Smooth muscle cell of the pulmonary artery (primary cell): ENCODE measurements at places on chromosomes 4 and X. TPM values are rescaled to one million over a fixed set of nuclear protein-coding genes. Genes with fewer than 3 reads are reported as not detected.

CTAG1B gene
- not detected in 2 replicates for total RNA-seq

TEC gene
- 0.20 and 0.26 TPM in 2 replicates for total RNA-seq

GAB3 gene
- 2.7 and 5.4 TPM in 2 replicates for total RNA-seq

KLF8 gene
- 2.2 and 4.9 TPM in 2 replicates for total RNA-seq

TRIM2 gene
- 34.1 and 49.1 TPM in 2 replicates for total RNA-seq

TCEAL9 gene
- 73.2 and 92.0 TPM in 2 replicates for total RNA-seq

RS1 gene
- not detected in 2 replicates for total RNA-seq

SUPT20HL2 gene
- not detected in 2 replicates for total RNA-seq

ABCG2 gene
- 1.2 and 7.2 TPM in 2 replicates for total RNA-seq
